A172 (cell line): ENCODE measurements at places on chromosomes 1 and 21. TPM values are rescaled to one million over a fixed set of nuclear protein-coding genes. Genes with fewer than 3 reads are reported as not detected.

GREM2 gene
- 0.03 and 0.07 TPM in 2 replicates for total RNA-seq

GJC2 gene
- 6.6 and 16.8 TPM in 2 replicates for total RNA-seq

GRCh38 chr1:158188611-158189010 is 7.9 kb downstream of the CD1D start:
- no peak for DNase-seq

CFHR3 gene
- total RNA-seq = 0.03 and 0.38 TPM in 2 replicates

- DNase-seq = no peak
These were observed 33.0 kb downstream of the KANK4 start for GRCh38 chr1:62285984-62286785.
